Suppressor macrophage treated with lipopolysaccharide for 4 hours (primary cell): ENCODE measurements at places on chromosomes 16 and 17.

DNA sequence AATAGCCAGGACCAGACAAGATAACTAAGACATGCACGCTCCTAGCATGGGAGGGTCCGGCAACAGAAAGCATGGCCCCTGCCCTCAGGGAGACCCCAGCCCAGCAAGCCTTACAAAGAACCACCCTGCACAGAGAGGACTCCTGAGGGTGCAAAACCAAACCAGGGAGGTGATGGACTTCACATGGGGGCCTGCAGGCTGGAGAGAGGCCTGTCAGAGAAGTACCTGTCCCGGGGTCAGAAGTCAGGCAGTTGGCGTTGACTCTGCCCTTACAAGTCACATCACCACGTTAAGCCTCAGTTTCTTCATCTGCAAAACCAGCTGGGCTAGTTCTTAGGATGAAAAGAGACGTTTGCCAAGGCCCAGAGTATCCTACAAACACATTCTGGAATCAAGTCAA is 4.7 kb downstream of the OTOP2 start:
- no peak for DNase-seq

- peak; percentile 50 for DNase-seq
These were observed 1.8 kb downstream of the ZNRF1 start for GRCh38 chr16:75000481-75001081.

- DNase-seq, result peak; percentile 90
These were observed 6.7 kb downstream of the CCDC57 start for GRCh38 chr17:82205720-82206508.

DNA sequence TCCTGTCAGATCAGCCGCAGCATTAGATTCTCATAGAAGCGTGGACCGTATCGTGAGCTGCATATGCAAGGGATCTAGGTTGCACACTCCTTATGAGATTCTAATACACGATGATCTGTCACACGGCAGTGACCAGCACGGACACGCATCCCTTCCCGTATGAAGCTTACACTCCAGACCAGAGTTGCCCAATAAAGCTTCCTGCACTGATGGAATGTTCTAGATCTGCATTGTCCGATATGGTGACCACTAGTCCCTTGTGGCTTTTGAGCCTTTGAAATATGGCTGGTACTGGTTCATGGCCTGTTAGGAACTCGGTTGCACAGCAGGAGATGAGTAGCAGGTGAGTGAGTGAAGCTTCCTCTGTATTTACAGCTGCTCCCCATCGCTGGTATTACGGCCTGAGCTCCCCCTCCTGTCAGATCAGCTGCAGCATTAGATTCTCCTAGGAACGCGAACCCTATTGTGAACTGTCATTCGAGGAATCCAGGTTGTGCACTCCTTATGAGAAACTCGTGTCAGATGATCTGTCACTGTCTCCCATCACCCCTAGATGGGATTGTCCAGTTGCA is 49.8 kb upstream of the ZCCHC14 start:
- DNase-seq, result no peak

DNA sequence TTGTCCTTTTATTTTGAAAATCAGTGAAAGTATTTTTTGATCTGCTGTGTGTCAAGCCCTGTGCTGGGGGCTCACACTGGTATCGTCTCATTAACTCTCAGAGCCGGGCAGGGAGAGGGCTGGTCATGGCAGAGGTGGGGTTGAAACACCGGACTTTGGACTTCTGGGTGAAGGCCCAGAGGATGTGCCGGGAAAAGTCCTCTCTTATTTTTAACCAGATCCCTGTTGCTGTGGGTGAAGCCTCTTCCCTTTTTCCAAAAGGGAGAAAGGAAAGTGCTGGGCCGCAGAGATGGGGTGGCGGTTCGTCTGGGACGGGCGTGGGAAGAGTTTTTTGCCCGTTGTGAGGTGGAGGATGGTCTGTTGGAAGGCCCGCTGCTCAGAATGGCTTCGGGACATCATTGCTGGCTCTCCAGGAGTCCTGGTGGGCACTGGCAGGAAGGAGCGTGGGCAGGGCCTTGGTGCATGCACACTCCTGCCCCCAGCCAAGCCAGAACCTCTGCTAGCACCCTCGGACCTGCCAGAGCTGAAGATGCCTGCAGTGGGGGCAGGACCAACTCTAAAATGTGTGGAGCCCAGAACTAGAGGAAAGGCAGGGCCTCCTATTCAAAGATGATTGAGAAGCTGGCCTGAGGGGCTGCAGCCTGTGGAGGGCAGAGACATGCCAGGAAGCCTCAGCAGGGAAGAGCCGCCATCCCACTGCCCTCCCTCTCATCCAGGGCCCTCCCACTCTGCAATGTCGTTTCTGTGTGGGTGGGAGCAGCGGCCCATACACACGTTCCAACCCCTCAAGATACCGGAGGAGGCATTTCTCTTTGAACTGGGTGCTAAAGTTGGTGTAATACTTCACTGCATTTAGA is 213.2 kb downstream of the CCDC182 start:
- no peak for DNase-seq

DNA sequence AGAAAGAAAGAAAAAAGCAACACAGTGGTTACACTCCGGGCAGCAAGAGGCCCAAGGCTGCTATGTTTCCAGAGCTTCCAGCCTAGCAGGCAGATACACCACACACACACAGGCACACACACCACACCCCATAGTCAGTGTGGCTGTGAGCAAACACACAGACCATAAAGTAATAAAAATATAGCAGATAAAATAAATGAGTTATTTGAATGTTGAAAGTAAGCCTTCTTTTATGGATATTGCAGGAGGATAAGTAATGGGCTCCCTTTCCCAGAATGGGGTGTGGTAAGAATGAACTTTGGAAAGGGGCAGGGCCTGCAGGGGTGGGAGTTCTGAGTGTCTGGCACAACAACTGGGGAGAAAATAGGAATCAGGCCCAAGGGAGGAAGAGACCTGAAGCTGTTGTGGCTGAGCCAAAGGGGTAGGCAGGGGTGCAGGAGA is 4.8 kb upstream of the CDK5RAP3 start:
- no peak for DNase-seq

DNA sequence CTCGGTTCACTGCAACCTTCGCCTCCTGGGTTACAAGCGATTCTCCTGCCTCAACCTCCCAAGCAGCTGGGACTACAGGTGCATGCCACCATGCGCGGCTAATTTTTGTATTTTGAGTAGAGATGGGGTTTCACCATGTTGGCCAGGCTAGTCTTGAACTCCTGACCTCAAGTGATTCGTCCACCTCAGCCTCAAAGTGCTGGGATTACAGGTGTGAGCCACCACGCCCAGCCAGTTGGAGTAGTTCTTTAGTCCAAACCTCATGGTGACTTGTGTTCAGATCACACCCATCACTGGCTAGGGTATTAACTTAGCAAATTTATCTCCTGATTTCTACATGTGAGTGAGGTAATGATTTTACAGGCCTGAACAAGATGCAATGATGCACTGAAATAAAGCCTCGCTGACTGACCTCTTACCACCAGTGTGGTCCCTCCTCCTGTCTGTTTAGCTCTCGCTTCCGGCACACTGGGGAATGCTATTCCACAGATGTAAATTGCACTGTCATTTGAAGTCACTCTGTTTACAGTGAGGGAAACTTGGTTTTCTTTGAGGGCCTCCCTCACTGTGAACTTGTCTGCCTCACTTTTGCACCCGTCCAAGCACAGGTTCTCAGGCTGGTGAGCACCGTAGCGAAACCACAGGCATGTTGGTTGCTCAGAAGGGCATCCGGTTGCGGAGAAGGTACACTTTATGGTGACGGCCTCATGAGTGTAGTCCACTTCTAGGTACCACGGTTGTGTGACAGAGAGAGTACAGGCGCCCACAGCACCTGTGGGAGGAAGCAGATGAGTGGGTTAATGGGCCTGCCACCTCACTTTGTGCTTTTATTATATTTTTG is 5.5 kb downstream of the IGSF6 start:
- DNase-seq, result no peak

DNA sequence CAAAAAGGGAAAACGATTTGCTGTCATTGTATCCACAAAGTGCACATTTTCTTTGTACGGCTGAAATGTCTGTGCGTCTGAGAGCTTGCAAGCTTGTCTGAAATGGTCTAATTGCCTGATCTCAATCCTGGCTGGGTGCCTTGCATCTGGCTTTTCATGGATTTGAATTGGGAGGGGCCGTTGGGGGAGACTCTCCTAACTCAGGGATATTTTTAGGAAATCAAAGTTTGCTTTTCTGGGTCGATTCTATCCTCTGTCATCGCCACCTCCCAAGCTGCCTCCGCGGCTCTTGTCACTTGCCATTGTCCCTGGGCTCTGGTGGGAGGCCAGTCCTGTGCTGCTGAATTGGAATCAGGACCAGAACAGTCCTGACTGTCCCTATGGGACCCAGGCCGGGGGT is 33.3 kb upstream of the MGAT5B start:
- no peak for DNase-seq

- DNase-seq, result no peak
These were observed 16.6 kb downstream of the SOX8 start for GRCh38 chr16:998211-998610.

- DNase-seq, result no peak
These were observed 17.2 kb downstream of the SKAP1 start for GRCh38 chr17:48412841-48413240.

DNA sequence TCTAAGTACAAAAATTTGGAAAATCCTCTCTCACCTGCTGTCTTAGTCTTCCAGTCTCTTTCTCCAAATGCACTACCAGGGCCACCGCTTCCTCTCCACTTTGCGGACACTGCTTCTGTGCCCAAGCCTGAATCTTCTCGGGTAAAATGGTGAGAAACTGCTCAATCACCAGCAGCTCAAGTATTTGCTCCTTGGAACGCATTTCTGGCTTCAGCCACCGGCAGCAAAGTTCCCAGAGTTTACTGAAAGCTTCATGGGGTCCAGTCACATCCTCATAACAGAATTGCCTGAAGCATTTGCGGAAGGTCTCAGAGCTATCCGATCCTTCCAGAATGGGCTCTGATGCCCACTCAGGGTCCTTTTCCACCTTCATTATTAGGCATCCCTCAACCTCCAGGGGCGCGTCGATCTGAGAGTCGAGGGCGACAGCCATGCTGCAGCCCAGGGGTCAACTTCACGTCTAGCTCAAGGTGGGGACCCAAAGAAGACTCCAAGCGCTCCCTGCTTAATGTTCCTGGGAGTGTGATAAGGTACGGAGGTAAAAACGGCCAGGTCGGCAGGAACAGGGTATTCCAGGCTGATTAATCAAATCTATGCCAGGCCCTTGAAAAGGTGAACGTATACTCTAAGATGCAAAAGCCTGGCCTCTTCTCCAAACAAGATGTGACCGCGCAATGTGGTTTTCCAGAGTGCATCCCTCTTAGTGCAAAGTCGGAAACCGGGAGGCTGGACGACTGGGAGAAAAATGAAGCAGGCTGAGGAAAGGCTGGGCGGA is 763 bp downstream of the ZKSCAN2 start:
- DNase-seq, result peak; percentile 8

- DNase-seq, result peak; percentile 65
These were observed 1.6 kb downstream of the PYCARD start for GRCh38 chr16:31200821-31201568.

GRCh38 chr17:80323982-80324381 is 63.3 kb downstream of the RNF213 start:
- DNase-seq, result no peak

DNA sequence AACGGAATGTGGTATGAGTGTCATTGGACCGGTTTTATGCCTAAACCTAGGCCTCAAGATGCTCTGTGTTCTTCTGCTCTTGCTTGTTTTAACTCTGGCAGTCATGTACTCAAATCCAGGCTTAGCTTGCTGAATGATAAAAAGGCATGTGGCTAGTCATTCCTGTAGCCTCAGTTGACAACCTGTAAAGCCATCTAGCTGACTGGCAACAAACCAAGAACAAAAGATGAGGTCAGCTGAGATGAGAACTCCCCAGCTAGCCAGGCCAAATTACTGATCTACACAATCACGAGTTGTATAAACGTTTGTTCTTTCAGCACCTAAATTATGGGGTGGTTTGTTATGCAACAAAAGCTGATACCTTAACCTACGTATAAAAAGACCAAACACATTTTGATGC is 1406.0 kb upstream of the CDH8 start:
- DNase-seq, result no peak

DNA sequence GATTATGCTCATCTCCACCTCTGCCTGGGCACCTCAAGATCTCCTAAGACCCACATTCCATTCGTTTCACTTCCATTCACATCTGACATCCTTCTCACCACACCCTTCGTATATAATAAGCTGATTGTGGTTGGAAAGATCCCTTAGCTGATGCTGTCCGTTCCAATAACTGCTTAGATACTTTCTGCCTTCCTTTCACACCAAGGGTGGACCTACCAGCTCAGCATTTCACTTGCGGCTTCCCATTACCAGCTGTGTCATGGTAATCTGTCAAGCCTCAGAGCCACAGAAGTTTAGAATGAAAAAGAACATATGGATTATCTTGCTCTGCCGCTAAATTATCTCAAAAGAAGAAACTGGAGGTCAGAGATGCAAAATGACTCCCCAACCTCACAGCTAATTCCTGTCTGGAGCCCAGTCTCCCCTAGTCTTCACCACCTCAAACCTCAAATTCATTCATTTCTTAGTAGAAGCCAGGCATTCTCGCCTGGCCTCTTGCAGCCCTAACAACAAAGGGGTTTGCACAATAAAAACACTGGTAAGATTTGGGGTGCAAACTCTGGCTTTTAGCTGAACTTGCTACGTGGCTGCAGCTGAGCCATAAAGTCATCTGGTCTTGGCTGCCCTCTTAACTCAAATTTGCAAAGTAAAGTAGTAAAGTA is 182.8 kb upstream of the HS3ST3A1 start:
- no peak for DNase-seq

GRCh38 chr17:71872843-71873485 is 247.9 kb upstream of the SOX9 start:
- DNase-seq, result no peak

- peak; percentile 75 for DNase-seq
These were observed 1.9 kb downstream of the MNT start for GRCh38 chr17:2398655-2399571.

DNA sequence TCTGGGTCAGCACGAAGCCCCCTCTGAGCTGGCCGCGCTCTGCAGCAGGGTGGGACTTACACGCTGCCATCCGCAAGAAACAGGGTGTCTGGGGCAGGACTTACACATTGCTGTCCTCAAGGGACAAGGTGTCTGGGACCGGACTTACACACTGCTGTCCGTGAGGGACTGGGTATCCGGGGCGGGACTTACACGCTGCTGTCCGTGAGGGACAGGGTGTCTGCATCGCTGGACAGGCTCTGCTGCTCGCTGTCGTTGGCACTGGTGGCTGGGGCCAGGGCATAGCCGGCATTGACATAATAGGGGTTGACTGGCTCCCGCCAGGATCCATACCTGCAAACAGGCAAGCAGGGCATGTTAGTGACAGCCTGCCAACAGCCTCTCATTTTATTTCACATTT is 31.4 kb downstream of the PDIA2 start:
- no peak for DNase-seq
